ENCODE measurements at places on chromosomes 11 and 22.
A peak's percentile ranks its signal among the peaks of the same experiment; 100 is the strongest.

DNA sequence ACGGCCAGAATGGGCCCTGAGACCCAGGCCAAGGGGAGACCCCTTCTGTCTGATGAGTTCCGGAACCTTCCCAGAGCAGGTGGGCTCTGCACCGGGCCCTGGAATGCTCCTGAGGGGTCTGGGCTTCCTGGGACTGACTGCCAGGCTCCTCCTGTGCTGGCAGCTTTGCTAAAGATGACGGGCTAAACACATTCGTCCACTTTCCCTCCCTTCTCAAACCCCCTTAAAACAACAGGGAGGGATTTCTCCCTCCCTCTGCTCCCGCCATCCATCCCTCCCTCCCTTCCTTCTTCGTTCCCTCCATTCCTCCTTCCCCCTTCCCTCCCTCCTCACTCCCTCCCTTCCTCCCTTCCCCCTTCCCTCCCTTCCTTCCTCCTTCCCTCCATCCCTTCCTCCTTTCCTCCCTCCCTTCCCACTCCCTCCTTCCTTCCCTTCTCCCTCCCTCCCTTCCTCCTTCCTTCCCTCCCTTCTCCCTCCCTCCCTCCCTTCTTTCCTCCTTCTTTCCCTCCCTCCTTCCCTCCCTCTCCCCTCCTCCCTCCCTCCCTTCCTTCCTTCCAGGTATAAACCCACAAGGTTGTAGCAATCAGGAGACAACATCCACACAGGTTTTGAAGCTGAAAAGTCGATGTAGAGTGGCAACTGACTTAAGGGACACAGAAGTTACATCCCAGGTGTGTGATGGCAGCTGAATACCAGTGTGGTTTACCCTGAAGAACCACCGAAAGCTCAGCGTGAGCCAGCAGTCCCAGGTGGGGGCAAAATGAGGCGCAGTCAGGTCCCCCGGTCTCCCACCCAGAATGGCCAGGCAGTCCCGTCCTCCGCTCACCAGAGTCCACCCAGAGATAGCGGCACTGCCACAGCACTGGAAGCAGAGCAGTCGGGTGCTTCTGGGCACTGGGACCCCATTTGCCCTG lies 18.8 kb upstream of the MGAT3 start:
- DNase-seq, result no peak

- DNase-seq, result no peak
These were observed 150.6 kb upstream of the CCDC179 start for GRCh38 chr11:23010790-23011335.

GRCh38 chr11:96015906-96016565 lies 92.1 kb upstream of the MTMR2 start:
- no peak for DNase-seq

DNA sequence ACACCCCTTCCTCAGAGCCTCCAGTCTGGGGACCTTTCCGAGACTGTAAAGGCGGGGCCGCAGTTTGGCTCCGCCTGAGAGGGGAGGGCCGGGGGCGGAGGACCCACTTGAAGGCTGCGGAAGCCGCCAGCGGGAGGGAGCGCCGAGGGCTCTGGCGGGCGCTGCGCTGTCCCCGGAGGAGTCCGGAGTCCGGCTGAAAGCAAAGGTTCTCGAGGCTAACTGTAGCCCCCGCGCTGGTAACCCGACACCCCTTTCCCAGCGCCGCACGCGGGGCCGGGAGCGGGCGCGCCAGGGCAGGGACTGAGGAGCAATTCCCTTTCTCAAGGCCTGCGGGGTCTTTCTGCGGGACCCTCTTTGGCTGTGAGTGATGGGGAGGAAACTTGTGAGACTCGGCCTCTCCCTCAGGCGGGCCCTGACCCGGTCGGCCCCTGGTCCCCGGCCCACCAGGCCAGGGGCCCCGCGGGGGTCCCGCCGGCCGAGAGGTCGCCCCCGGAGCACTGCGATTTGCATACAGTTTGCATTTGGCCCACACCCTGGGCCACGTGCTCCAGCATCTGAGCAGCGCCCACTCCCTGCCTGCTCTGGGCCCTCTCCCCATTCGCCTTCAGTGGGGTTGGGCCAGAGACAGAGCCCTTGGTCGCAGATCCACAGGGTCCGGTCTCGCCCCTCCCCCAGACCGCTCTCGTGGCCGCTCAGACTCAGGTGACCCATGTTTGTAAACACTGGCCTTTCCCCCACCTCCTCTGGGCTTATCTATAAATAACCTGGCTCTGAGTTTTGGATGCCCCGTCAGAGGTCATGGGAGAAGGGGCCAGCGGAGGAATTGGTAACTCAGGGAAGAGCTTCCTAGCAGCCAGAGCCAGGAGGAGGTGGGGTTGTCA lies 519 bp upstream of the ART5 start:
- DNase-seq, result peak; percentile 65

- no peak for DNase-seq
These were observed 19.6 kb downstream of the ENTHD1 start for GRCh38 chr22:39873965-39874364.

DNA sequence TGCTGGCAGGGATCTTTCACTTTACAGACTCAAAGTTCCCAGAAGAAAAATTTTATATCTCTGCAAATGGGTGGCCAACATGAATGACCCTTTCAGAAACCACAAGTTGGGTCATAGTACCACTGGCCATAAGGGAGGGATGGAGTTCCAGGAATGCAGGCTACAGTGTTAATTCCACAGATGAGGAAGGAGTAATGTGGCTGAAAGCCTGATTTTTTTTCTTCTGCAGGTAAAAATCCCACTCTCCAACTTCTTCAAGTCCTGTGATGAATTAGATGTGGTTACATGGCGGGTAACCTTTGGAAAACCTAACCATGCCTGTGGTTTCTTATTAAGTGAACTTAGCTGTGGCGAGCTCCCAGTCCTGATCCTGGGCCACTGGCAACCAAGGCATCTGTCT lies 103.2 kb downstream of the SLC1A2 start:
- DNase-seq, result no peak

Measured in RWPE1 (cell line).